ENCODE measurements at places on chromosomes 5 and 9. TPM values are rescaled to one million over a fixed set of nuclear protein-coding genes. Genes with fewer than 3 reads are reported as not detected.

DNA sequence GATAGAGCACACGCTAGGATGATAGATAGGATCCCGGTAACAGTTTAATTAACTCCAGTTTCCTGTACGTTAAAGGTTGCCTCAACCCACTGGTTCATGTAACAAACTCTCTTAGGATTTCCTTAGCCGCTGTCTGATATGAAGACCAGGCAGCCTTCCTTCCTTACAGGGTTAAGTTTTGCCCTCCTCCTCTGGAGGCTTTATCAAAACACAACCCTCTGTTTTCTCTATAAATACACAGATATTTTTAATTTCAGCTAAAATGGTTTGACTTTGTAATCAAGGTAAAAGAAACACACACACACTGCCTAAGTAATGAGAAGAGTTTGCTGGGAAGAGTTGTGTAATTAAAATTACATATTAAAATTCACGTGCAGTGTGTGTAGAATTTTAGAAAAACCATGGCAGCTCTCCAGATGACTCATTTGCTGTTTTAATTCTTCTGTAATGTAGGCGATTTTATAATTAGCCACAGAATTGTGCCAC lies 369.8 kb downstream of the CSNK1G3 start:
- peak; percentile 19 for DNase-seq

- DNase-seq = no peak
These were observed 45.2 kb upstream of the SARDH start for GRCh38 chr9:133783331-133783731.

DNA sequence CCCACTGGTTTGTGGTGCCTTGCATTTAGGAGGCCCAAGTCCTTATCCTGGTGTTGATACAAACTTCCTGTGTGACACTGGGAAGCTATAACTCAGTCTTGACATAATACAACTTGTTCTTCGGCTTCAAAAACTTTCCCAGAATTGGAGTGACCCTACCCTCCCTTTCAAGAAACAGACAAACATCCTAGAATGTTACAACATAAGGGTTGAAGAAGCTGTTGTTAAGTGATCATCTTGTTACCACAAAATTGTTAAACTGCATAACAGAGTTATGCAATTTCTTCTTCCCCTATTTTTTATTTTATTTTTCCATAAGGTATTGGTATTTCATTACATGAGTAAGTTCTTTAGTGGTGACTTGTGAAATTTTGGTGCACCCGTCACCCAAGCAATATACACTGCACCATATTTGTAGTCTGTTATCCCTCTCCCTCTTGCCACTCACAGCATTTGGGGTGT lies 21.3 kb downstream of the TLR4 start:
- DNase-seq = peak; percentile 66

The IRX1 gene
- total RNA-seq = not detected

DNA sequence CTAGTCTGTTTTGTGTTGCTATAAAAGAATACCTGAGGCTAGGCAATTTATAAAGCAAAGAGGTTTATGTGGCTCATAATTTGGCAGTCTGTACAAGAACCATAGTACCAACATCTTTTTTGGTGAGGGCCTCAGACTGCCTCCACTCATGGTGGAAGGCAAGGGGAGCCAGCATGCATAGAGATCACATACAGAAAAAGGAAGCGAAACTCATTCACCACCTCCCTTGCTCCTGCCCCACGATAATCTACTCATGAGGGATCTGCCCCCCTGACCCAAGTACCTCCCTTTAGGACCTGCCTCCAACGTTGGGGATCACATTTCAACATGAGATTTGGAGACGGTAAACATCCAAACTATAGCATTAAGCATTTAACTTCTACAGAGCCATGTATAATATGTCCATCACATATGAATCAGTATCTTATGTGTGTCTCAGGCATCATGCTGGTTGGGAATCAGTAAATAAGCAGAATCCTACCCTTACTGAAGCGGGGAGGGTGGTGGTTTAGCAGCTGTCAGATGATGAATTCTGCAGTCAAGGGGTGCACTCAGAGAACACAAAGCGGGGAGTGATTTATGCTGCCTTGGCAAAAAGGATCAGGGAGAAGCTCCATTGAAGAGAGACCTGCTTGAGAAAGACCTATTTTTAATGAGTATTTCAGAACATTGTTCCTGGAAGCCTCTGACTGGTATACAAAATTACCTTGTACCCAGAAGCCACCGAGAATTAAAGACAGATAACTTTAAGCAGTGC lies 34.8 kb downstream of the HMGXB3 start:
- no peak for DNase-seq

- no peak for DNase-seq
These were observed 54.5 kb upstream of the FST start for GRCh38 chr5:53425687-53426511.

DNA sequence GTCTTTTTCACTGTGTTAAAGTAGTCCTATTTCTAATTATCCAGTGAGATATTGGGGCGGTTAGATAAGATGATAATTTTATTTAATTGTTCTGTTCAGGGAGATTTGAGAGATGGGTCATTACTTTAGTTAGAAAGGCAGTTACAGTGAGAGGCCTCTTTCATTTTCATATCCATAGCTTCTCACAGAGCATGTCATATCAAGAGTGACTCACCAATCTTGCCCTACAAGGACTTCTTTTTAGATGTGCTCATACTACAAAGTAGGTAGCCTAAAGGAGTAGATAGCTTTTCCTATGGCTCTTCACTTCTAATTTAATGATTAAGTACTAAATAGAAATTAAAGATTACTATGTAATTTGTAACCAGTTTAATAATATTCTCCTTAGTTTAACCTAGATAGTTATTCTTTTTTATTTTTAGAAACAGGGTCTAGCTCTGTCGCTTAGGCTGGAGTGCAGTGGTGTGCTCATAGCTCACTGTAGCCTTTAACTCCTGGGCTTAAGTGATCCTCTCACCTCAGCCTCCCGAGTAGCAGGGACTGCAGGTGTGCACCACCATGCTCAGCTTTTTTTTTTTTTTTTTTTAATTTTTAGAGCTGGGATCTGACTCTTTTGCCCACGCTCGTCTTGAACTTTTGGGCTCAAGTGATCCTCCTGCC lies 71.0 kb downstream of the FER start:
- peak; percentile 57 for DNase-seq

The RASEF gene
- total RNA-seq = not detected

DNA sequence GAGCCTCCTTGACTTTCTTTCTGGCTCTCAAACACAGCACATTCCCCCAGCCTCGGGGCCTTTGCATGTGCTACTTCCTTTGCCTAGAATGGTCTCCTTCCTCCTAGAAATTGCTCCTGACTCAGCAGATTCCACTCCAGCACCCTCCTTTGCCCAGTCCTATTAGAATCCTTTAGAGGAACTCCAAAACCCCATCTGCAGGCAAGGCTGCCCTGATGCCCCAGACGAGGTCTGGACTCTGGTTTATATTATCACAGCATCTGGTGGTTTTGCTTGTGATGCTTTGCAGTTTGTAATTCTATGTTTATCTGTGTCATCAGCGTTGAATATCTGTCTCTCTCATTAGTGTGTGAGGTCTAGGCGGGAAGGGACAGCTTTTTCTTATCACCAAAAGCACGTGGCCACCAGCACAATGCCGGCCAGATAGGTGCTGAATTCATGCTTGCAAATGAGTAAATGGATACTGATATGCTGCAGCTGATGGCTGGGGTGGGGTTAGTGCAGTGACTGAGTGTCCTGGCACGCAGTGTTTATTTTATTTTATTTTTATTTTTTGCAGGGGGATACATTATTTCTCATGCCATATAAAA lies 30.0 kb upstream of the ANKH start:
- no peak for DNase-seq

DNA sequence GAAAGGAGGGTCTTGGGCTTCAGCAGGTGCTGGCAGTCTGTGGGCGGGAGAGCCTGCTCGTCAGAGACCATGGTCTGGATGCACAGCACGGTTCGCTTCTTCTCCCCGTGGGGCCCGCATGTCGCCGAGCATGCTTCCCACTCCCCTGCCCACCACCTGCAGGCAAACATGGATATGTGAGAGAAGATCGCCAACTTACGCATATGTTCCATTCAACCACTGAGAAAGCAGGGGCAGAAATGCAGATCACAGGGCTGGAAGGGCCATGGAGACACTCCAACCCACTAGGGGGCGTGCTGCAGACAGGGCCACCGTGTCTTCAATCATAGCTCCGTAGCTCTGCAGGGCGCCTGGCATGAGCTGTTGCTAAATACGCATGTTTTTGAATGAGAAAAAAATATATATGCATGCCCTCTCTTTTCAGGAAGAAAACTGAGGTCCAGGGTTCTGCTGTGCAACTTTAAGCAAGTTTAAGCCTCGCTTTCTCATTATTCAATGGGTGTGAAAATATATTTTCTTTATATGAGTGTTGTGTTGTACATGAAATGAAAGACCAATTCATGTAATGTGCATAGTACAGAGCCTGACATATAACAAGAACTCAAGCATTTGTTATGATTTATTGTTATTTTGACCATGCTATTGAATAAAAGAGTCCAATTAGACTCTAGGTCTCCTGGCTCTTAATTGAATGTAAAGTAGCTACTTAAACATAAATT lies 148.0 kb downstream of the TARS1 start:
- DNase-seq = peak; percentile 42

GRCh38 chr5:57063773-57064172 lies 110.1 kb upstream of the GPBP1 start:
- DNase-seq = no peak

The STKLD1 gene
- total RNA-seq = 1.4 TPM

DNA sequence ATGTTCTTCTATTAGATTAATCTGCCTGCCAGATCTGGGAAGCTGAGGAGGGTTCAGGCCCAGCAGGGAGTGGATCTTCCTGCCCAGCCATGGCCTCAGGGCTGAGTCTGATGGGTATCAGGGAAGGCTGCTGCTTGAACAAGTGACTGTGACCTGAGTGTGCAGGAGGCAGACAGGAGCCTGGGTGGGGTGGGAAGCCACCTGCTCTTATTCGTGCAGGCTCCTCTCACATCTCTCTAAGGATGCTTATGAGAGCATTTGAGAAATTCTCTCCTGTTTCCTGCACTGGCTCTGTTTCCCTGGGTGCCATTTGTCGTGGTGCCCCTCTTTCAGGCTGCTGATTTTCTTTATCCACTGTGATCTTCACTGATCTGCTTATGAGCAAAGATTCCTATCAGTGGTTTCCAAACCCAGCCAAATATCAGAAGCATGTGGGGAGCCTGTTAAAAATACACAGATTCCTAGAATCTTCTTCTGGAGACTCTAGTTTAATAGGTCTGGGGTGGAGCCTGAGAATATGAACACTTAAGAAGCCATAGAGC lies 2.1 kb downstream of the RGS3 start:
- no peak for DNase-seq

GRCh38 chr9:84278130-84278529 lies 62.4 kb downstream of the SLC28A3 start:
- peak; percentile 19 for DNase-seq

- DNase-seq = no peak
These were observed 76.8 kb downstream of the GCNT4 start for GRCh38 chr5:74975582-74975981.

DNA sequence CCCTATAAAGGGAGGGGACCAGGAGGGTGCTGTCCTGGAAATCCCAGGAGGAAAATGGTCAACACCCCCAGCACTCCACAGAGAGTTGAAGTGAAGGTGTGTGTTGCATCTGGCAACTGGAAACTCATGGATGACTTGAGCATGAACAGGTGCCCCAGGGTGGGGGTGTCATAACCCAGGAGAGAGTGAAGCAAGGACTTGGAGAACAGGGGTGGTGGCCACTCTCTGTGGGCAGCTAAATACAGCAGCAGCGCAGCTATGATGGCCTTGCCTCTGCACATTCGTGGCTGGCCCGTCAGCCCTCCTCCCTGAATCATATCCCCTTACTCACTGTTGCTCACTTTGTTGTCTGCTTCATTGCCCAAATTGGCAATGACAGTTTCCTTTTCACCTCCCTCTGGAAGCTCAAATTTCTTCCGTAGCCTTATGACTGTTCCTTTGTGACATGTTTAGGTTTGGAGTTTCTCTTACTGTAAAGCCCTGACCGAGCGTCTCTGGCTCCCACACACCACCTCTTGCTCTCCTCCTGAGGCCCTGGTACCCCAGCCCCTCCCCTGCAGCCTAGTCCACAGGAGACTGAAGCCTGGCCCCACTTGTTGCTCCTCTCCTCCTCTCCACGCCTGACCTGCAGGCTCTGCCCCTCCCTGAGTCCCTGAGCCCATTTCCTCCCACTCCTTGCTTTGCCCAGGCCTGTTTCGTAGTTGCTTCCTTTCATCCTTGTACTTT lies 185.8 kb downstream of the CD180 start:
- peak; percentile 91 for DNase-seq

The DBH gene
- not detected for total RNA-seq

Data from LHCN-M2 (cell line).